ENCODE measurements at places on chromosomes 2 and 18. TPM values are rescaled to one million over a fixed set of nuclear protein-coding genes. Genes with fewer than 3 reads are reported as not detected.

TMEM37 gene
- 0.36 TPM for total RNA-seq

AGXT gene
- not detected for total RNA-seq

NFATC1 gene
- 50.2 TPM for total RNA-seq

ANKRD62 gene
- total RNA-seq = not detected

RGPD3 gene
- total RNA-seq = not detected

Measured in naive thymus-derived CD8-positive, alpha-beta T cell (primary cell).